ENCODE measurements at places on chromosomes 11 and 22.

DNA sequence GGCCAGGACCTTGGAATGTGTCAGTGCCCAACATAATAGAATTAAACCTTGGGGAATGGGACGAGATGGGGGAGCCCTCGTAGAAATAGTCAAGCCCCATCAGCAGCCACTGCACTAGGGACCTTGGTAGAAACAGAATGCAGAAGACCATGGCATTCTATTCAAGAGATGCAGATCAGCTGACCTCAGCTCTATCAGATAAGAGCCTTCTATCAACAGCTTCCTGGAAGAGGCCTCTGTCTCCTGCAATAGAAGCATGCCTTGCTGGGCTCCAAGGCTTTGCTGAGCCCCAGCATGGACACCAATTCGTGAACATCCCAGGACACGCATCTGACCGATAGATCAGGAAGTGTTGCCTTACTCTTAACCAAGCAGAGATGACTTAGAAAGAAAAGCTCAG, 27.5 kb upstream of the FLI1 start:
- DNase-seq: no peak

- no peak for DNase-seq
These were observed 11.6 kb upstream of the RTCB start for GRCh38 chr22:32423664-32424063.

- no peak for DNase-seq
These were observed 25.4 kb upstream of the IGSF9B start for GRCh38 chr11:133982151-133982550.

DNA sequence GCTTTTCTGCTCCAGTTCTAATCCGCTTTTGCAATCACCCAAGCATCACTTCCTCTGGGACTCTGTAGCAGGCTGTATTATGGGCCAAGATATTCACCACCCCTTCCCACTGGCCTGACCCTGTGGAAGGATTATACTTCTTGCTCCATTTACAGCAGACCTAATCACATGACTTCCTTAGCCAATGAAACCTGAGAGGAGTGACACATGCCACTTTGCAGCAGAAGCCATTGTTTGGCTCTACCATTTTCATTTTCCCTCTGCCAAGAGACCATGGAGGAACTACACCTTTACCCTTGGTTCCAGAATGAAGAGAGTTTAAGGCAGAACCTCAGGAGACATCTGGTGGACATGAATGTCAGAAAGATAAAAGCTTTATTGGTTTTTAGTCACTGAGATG, 134.9 kb upstream of the HSD17B12 start:
- DNase-seq: no peak

DNA sequence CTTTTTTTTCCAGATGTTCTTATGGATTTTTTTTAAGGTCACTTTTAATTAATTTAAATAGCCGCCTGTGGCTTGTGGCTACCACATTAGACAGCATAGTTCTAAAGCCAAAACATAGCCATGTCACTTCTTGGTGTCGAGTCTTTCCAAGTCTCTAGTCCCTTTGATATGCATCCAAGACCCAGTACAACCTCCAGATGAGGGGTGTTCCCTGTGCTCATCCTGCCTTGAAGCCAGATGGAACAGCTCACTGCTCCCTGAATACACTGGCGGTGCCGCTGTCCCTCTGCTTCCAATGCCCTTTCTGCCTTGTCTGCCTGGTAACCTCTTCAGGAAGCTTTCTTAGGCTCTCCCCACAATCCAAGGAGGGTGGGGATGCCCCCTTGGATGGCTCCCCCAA, 338.0 kb downstream of the TENM4 start:
- no peak for DNase-seq

GRCh38 chr11:13859892-13860291, 102.6 kb upstream of the SPON1 start:
- no peak for DNase-seq

DNA sequence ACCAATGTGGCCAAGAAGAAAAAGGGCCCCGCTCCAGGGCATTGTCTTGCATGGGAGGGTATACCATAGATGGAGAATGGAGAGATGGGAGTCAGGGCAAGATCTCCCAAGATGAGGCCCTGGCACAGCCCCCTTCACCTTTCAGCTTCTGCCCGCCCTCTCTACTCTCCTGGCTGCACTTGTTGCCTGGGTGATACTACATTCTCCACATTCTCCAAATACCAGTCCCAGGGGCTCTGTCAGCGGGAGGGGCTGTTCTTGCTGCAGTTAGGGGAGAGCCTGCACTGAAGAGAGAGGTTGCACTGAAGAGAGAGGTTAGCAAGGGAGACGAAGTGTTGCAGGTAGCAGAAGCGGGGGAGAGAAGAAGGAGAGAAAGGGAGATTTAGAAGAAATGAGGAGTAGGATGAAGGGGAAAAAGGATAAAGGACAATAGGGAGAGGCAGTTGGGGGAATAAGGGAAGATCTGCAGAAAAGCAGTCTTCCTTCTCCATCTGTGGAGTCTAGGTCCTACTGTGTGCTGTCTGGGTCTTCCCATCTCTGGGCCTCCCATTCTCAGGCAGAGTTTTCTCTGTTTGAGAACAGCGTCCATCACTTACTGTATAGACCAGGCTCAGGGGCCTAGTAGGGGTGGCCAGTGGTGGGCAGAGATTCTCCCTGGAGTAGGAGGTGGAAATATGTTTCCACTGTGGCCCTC, 8.0 kb downstream of the PHLDB1 start:
- DNase-seq: no peak

DNA sequence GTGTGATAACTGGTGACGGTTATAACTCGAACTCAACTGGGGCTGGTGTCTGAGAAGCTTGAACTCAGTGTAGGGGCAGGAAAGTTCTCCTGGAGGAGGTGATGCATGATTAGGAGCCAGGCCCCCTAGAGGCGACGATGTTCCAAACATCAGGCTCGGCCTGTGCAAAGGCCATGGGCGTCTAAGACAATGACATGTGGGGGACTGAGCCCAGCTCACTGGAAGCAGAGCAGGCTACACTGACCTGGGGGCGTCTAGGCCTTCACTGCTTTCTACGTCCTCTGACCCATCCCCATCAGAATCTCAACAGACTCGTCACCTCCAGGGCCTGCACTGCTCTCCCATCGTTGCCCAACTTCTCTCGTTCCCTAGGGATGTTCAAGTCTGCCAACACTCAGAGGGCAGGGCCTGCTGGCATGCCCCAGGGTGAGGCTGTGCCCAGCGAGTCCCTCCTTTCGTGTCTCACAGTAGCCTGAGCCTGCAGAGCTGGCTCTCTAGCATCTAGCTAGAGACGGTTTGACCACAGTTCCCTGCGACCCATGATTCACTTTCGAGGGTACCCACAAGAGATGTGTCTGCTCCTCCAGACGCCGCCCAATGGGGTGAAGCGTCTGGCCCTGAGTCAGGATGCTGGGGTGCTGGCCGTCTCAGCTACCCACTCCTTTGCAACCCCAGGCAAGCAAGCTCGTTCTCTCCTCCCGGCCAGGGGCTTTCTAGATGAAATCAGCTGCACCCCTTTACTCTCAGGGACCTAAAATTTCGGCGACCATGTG, 1.1 kb upstream of the ATG16L2 start:
- DNase-seq: peak; percentile 39

DNA sequence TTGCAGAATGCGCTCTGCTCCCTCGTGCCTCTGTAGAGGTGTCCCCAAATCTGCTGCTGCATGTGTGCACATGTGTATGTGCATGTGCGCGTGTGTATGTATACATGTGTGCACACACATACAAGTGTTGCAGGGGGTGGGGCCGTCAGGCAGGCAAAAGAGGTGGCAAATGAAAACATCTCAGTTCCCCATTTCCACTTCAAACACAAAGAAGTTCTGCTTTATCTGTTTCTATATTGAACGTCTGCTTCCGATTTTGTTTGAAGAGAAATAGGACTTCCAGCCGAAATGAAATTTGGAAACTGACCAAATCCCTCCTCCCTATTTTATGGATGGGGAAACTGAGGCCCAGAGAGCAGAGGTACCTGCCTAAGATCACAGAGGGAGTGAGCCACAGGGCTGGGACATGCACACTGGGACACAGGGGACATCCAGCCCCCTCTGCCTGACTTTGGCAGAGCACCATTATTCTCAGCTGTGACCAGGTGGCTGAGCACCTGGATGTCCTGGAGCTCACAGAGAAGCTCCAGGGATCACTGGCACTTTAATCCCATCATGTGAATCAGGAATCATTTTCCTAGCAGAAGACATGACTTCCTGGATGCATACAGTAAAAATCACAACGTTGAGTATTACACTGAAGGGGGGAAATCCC, 41.2 kb upstream of the ALX4 start:
- no peak for DNase-seq

DNA sequence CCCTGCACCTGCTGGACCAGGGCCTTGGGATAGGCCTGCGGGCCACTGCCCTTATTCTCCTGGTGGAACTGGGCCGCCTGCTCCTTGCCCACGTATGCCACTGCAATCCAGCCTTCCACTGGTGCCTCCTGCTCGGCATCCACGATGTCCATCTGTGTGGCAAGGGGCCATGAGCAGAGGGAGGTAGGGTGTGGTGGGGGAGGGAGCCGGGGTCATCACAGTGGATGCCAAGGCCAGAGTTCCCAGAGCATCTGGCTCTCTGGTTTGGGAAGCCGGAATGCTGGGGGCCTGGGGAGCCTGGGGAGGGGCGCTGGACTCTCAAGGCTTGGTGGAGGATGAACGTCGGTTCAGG, 627 bp downstream of the RNF215 start:
- DNase-seq: no peak

DNA sequence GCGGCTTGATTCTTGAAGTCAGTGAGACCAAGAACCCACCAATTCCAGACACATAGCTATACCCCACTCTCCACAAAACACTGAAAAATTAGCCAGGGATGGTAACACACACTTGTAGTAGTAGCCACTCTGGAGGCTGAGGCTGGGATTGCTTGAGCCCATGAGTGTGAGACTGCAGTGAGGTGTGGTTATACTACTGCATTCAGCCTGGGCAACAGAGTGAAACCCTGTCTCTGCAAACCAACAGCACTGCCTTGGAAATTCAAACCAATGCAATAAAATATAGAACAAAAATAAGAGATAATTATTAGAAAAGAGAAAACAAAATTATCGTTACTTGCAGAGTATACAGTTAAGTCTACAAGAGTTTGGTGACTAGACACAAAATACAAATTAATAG, 20.2 kb upstream of the PRDM10 start:
- DNase-seq: no peak

DNA sequence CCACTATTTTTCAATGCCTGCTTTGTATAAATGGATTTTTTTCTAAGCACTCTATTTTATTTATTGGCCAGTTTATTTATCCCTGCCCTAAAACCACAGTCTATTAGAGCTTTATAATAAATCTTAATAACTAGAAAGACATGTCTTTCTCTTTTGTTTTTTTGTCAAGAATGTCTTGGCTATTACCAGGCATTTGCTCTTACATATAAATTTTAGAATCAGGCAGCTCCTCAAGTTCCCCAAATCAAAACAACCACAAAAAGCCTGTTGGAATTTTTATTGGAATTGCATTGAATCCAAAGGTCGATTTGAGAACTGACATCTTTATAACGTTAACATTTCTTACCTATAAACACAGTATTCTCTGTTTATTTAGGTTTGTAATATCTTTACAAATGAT, 85.8 kb upstream of the SC5D start:
- no peak for DNase-seq

GRCh38 chr11:5624489-5625279, at the start of gene TRIM34:
Gene TRIM34 (plus strand): TSS chr11:5625001. CDS start chr11:5632332, 7,331 bp downstream.
- no peak for DNase-seq

DNA sequence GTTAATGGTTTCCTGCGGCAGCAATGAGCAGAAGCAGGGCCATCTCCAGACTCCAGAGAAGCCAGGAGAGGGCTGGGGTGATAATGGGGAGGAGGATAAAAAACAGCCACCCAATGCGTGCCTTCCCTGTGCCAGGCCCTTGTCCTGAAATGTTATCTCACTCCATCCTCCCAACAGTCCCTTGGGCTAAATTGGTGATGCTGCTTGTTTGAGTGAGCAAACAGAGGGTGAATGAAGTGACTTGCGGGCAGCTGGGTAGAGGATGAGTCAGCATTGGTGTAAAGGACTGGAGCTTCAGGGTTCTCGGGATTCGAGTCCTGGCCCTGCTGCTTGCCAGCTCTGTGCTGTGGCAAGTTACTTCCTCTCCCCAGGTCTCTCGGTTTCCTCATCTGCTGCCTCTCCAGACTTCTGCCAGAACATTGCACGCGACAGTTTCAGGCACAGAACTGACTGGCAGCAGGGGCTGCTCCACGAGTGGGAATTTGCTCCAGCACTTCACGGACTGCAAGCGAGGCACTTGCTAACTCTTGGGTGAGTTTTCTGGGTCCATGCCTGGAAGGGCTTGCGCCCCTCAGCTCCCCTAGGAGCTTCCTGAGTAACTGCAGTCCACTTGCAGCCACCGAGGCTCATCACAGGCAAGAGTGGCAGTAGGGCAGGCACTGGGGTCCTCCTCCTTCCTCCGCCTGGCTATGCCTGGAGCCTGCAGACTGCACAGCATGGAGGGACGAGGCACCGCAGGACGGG, at the start of gene P2RY6:
P2RY6 (plus strand) TSS at position 403 of the 744 bp plus-strand sequence. CDS start 24,181 bp downstream, outside the sequence.
- peak; percentile 72 for DNase-seq

- no peak for DNase-seq
These were observed 9.8 kb upstream of the MPPED2 start for GRCh38 chr11:30595934-30596333.

- DNase-seq: no peak
These were observed 37.1 kb upstream of the HSPA8 start for GRCh38 chr11:123098990-123099389.

GRCh38 chr11:9827708-9828107, 163.8 kb downstream of the SWAP70 start:
- DNase-seq: no peak

- no peak for DNase-seq
These were observed 25.9 kb downstream of the MOV10L1 start for GRCh38 chr22:50115693-50116092.

DNA sequence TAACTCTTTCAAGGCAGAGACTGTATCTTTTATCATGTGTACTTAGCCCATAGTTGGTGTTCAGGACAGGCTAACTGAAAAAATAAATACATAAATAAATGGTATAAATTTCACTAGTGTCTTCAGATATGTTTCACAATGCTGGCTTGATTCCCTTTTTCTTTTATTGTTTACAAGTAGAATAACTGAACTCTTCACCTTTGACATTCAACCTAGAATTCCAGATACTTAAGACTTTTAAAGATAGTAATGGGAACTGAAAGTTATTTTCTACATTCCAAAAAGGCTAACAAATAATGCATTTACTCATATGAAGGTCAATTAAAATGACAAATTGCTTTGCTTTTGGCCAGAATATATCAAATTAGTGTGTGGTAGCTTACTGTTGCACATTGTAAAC, 411.3 kb upstream of the TENM4 start:
- no peak for DNase-seq

- DNase-seq: no peak
These were observed 186.4 kb upstream of the PITPNB start for GRCh38 chr22:28105413-28105812.

GRCh38 chr22:46531581-46532175, 5.7 kb downstream of the CELSR1 start:
- no peak for DNase-seq

DNA sequence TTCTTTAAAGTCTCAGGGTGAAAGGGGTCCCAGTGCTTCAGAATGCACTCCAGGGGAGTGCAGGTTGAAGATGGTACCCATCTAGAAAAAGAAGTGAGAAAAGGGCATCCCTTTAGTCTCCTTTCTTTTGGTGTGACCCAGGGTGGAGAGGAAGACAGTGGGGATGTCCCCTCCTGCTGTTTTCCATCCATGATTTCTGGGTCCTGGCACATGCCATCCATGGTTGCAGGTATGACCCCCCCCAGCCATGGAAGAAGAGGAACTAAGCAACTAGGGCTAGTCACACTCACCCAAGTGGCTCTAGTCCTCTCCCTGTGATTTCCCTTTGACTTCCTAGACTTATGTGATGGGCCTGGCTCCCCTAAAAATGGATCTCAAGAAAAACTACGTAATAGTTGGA, 15.9 kb upstream of the EI24 start:
- no peak for DNase-seq

Data from NCI-H345 (cell line).